Activated CD4-positive, alpha-beta T cell treated with anti-CD3 and anti-CD28 coated beads for 24 hours (primary cell): ENCODE measurements at places on chromosomes 5 and 9.

DNA sequence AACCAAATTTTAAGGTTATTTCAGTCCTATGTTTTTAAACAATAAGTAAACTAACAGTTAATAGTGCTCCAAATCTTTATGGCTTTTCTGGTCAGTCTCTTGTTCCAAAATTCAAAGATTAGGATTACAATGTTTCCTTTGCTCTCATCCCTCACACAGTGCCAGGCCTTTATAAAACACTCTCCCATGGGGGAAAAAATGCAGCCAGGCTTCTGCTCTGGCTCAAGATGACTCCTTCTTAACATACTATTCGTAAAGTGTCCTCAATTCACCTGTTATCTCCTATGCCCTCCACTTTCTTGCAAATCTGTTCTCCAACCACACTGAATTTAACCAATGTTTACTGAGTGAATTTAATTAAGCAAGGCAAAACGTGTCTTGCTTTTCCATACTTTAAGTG lies 1.4 kb downstream of the CEP120 start:
- no peak for DNase-seq

GRCh38 chr5:175861337-175862130 lies 9.8 kb upstream of the CPLX2 start:
- no peak for DNase-seq

GRCh38 chr9:99827244-99827643 lies 5.6 kb downstream of the NR4A3 start:
- DNase-seq = no peak

DNA sequence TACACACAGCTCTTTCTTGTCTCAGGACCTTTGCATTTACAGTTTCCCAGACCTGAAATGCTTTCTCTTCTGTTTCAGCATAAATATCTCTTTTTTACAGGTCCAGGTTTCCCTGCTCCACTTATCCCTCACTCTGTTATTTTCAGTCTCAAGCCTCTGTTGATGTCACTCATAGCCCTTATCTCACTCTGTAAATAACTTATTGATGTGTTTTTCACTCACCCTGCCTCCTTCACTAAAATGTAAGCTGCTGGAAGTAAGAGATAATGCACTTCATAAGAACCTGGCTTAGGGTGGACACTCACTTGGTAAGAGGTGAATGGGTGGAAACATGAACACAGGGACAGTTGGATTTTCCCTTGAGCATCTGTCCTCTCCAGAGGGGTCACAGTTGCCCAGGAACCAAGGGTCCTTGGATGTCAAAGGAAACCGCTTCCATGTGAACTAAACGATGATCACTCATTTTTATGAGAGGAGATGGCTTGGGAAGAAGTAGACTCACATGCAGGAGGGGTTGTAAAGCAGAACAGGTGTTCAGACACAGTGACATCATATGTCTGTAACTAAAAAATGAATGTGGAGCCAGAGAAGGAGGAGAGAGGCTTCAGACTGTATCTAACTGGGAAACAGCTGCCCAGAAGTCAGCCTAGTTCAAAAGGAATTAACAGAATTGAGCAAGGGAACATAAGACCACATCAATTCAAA lies 5.5 kb upstream of the HTR4 start:
- no peak for DNase-seq

- no peak for DNase-seq
Measured at GRCh38 chr5:96931605-96932004, 4.3 kb upstream of the LNPEP start.

DNA sequence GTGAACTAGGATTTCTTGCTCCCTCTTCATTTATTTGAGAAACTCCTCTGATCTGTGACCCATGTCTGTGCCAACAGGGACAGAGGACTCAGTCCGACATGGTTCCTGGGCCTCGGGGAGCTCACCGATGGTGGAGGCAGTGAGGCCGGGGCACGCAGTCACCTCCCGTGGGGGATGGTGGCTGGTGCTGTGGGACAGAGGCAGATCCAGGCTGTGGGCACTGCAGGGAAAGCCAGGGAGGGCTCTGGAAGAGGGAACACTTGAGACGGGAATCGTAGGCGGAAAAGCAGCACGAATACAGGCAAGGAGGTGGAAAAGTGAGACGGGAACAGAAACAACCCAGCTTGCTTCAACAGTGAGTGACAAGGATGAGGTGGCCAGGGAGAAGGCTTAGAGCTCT lies 127.8 kb downstream of the GABBR2 start:
- no peak for DNase-seq

- no peak for DNase-seq
Measured at GRCh38 chr5:154044581-154044980, 5.8 kb downstream of the MFAP3 start.

- DNase-seq = no peak
Measured at GRCh38 chr5:136020383-136021015, 8.3 kb upstream of the TGFBI start.
